ENCODE measurements at places on chromosomes 11 and 22.

DNA sequence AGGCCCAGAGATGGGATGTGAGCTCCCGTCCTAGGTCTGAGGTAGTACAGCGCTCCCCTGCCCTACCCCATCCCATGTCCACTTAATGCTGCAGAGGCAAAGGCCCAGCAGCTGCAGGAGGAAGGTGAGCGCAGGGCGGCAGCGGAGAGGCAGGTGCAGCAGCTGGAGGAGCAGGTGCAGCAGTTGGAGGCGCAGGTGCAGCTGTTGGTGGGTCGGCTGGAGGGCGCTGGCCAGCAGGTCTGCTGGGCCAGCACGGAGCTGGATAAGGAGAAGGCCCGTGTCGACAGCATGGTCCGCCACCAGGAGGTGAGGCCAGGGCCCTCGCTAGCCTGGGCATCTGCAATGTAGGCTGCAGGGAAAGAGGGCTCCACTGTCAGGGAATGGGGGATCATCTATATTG, 15.2 kb downstream of the CCDC157 start:
- no peak for DNase-seq

- DNase-seq: no peak
These were observed 22.3 kb downstream of the MMP27 start for GRCh38 chr11:102683277-102683676.

DNA sequence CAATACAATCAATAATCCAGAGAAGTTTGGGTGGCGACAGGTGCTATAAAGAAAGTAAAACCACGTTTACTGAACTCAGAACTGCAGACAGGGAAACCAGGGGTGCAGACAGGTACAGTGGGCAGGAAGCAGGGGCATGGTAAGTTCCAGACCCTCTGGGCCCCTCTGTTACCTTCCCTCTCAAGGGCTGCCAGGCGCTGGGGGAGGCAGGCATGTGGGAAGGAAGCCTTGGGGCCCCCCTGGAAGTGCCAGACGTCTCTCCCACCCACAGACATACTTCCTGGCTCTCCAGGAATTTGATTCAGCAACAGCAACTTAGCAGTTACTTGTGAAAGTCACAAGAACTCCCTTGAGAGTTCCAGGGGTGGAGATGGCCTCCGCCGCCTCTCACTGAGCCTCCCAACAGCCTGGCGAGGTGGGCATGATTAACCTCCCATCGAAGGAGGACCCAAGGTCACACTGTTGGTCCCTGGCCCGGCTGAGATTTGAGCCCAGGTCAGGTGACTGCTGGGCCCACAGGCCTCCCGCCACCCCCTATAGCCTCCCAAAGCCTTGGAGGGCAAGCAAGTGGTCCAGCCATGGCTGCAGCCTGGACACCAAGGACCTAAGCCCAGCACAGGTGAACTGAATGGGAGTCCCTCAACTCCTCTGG, 14.1 kb upstream of the TSKU start:
- no peak for DNase-seq

- no peak for DNase-seq
These were observed 321.3 kb downstream of the BLID start for GRCh38 chr11:121794671-121795141.

DNA sequence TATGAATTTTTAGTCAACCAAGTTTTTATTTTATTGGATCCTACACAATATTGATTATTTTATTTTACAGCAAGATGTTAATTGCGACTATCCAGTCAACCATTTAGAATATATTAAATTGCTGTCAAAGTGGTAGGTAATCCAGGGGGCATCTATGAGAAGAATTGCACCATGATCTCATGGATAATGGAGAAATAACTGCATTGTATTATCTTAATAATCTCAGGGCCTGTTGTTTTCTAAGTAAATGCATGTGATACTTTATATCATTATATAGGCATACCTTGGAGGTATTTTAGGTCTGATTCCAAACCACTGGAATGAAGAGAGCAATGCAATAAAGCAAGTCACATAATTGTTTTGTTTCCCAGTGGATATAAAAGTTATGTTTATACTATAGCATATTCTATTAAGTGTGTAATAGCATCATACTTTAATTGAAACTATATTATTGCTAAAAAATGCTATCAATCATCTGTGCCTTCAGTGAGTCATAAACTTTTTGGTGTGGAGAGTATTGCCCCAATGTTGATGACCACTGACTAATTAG, 595.4 kb upstream of the CHORDC1 start:
- DNase-seq: no peak
